Memory B cell (primary cell): ENCODE measurements at places on chromosomes 2 and 18.

DNA sequence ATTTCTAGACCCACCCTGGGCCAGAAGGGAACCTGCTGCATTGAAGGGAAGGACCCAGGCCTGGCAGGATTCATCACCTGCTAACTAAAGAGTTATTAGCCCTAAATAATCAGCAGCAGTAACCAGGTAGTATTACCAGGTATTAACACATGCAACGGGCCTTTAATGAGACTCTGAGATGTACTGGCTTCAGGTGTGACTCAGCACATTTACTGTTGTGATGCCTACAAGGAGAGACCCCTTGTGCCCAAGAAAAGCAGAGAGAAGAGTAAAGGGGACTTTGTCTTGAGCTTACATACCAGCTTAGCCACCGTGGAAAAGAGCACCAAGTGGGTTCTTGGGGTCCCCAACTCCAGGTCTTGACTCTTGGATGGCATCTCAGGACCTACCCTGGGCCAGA, 243.1 kb upstream of the SLC39A10 start:
- DNase-seq, result no peak

- DNase-seq, result no peak
Observed at GRCh38 chr2:68799140-68800026, 64.8 kb downstream of the ARHGAP25 start.

- DNase-seq, result no peak
Observed at GRCh38 chr2:37776487-37776886, 105.0 kb upstream of the CDC42EP3 start.

- DNase-seq, result no peak
Observed at GRCh38 chr2:121858847-121859246, 103.4 kb downstream of the TSN start.

GRCh38 chr2:11602563-11603204, 67.3 kb downstream of the NTSR2 start:
- no peak for DNase-seq

DNA sequence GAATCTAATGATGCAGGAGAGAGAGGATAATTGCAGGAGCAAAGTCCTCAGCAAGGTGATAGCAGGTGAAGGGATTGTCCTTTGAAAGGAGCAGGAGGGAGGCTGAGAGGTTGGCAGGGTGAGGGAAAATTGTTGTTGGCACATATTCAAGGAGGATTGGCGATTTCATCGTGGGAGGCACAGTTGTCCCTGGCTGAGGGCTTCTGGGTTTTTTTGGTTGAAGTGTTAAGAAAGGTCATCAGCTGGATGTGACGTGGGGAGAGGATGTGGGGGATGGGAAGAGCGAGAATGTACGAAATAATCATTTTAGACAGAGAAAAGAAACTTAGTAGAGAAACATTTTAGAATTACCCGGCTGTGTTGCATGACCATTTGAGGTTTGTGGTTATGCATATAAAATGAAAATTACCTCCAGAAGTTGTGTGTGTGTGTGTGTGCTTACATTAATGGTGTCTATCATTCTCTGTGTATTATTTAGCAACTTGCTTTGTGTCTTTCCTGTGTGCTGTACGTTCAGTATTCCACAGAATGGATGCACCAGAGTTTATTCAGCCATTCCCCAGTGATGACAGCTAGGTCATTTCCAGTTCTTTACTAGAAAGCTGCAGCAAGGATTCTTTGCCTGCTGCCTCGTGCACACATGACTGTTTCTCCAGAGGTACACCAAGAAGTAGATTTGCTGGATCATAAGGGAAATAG, 67.6 kb downstream of the SDC1 start:
- DNase-seq, result no peak

- DNase-seq, result no peak
Observed at GRCh38 chr2:109644571-109645275, 30.6 kb downstream of the SOWAHC start.

DNA sequence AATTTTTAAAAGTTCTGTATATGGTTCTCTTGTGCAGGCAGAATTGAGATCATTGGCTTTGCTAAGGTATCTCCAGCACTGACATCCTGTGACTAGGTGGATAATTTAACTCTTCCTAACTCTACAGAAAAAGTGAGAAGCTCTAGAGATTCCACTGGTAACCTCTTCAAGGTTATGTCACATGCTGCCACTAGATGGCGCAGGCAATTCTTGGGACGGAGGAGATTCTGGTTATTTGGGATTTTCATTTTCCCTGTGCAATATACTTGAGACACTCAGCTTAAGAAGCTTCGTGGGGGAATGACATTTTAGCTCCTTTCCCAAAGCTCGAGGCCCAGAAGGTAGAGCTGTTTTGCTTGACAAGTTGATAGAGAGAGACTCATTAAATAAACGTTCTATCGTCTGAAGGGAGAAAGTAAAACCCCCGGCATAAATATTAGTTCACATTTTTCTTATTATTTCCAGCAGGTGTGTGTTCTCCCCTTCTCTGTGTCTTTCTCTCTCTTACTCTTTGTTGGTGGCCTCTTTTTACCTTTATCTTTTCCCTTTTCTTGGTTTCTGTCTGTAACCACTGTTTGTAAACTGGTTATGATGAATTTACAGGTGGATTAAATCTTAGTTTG, 26.6 kb upstream of the LANCL1 start:
- DNase-seq, result peak; percentile 25

DNA sequence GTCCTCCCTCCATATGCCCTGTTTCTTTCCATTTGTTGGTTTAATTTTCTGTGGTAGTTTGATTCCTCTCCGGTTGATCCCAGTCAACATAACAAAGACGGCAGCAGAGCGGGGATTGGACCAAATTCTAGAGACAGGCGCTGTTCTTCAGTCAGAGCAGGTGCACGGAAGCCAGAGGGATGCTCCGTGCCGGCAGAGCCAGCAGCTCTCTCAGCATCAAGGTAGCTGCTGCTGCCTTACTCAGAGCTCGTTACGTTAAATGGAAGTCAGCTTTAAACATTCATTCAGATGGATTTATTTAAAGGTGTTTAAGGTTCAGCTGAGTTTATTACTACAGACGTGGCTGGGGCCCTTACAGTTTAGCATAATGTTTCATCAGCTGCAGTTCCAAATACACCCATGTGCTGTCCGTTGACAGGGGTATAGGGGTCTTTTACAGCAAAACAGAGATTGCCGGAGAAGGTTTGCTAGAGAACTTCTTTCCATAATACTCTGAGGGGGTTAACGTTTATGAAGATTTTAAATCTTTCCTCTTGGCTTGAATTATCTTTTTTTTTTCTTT, 497.2 kb upstream of the PIK3C3 start:
- no peak for DNase-seq

- no peak for DNase-seq
Observed at GRCh38 chr2:5969303-5969702, 277.1 kb downstream of the SOX11 start.

DNA sequence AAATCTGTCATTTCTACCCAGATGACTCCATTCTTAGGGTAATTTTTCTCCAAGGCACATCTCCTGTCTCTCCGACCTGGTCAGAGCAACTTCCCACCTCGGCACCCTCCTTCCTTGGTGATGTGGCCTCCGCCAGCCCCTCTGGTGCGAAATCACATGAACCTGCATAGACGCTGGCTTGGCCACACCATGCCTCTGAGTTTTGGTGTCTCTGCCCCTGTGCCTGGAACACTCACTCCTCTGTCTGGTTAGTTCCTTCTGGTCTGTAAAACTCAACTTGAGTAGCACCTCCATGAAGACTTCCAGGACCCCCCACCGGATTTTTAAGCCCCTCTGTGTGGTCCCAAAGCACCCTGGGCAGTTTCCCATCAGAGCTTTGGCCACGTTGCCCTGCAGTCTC, 83.2 kb upstream of the OTOS start:
- DNase-seq, result no peak

DNA sequence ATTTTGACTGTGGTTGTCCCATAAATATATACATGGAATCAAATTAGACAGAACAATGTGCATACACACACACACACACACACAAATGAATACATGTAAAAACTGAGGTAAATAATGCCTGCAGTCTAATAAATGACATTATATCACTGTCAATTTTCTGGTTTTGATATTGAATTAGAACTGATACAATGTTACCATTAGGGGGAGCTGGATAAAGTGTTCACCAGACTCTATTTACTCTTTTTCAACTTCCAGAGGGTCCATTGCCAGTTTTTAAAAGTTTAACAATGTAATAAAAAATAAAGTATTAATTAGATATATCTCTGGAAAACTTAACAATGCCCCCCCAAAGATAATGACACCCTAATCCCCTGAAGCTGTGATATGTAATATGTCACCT, 1666.8 kb upstream of the TMEFF2 start:
- no peak for DNase-seq

GRCh38 chr2:185511925-185512324, 226.7 kb upstream of the FSIP2 start:
- DNase-seq, result no peak

GRCh38 chr2:147850838-147851237, 6.0 kb downstream of the ACVR2A start:
- no peak for DNase-seq

DNA sequence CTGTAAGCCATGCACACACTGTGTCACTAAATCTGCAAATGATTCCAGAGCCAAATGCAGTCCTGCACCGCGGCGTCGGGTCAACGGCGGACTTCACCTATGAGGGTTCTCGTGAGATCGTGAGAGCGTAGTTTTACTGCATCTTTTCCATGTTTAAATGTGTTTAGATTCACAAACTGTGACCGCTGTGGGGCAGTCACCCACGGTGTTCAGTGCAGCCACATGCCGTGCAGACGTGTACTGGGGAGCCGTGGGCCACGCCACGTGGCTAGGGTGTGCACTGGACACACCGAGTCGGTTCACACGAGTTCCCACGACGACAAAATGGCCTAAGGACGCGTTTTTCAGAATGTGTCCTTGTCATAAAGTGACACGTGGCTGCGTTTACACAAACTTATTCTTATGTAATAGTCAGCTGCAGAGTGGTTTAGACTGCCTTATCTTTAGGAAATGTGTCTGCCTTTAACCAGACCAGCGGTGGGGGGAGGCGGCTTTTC, 34.1 kb downstream of the NFATC1 start:
- DNase-seq, result no peak

- DNase-seq, result no peak
Observed at GRCh38 chr2:46632349-46632748, 153.0 kb downstream of the TMEM247 start.

DNA sequence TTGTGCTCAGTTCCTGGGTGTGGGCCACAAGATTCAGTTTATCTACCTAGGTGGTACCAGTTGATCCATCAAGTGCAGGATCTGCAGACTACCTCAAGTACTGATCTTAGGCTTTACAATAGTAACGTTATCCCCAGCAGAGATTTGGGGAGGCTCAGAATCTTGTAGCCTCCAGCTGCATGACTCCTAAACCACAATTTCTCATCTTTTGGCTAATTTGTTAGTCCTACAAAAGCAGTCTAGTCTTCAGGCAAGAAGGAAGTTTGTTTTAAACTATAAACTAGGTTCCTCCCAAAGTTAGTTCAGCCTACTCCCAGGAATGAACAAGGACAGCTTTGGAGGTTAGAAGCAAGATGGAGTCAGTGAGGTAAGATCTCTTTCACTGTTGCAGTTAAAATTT, 213.5 kb upstream of the PIEZO2 start:
- DNase-seq, result no peak

GRCh38 chr2:151297882-151298281, 8.4 kb upstream of the NMI start:
- no peak for DNase-seq

DNA sequence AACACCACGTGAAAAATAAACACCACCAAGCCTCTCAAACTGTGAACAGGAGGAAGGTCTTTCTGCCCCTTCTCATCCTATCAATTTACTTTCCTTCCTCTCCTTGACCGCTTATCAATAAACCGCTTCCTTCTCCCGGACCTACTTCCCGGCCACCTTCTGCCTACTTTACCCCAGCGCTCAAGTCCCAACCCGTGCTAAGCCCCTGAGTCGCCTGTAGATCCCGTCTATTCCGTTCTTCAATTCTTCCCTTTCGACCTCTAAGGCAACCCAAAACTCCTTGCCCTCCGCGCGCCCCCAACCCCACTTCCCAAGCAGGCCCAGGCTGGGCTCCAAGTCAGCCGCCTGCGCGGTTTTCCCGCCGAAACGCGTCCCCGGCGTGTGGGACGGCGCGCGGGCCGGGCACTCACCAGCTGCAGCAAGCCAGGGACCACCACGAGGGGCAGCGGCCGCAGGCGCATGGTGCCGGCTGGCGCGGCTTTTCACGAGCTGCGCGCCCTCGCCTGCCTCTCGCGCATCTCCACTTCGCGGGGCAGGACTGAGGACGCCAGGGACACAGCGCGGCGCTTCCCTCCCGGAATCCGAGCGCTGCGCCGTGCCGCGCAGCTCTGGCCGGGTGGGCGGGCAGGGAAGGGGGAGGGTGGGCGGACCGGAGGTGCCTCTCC, at the start of gene NXPH2:
NXPH2 (minus strand) TSS at position 610 of the 665 bp plus-strand sequence; CDS start at position 461, 149 bp downstream.
- DNase-seq, result no peak

GRCh38 chr2:230184727-230185578, 34.8 kb downstream of the SP110 start:
- no peak for DNase-seq

DNA sequence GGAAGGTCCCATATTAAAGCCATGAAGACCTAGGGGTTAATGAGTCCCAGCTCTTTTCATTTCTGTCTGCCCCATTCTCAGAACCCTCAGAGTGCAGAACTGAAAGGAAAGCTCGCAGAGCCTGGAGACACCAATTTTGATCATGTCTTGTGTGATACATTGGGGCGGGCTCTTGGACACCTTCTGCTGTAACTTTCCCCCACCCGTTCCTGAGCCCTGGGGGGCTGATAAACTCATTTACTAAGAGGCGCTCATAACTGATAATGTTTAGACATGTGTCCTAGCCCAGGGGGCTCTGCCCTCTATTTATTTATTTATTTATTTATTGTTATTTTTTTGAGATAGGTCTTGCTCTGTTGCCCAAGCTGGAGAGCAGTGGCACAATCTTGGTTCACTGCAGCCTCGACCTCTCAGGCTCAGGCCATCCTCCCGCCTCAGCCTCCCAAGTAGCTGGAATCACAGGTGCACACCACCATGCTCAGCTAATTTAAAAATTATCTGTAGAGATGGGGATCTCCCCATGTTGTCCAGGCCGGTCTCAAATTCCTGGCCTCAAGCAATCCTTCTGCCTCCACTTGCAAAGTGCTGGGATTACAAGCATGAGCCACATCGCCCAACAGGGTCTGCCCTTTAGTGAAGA, 72.4 kb upstream of the HAAO start:
- no peak for DNase-seq

DNA sequence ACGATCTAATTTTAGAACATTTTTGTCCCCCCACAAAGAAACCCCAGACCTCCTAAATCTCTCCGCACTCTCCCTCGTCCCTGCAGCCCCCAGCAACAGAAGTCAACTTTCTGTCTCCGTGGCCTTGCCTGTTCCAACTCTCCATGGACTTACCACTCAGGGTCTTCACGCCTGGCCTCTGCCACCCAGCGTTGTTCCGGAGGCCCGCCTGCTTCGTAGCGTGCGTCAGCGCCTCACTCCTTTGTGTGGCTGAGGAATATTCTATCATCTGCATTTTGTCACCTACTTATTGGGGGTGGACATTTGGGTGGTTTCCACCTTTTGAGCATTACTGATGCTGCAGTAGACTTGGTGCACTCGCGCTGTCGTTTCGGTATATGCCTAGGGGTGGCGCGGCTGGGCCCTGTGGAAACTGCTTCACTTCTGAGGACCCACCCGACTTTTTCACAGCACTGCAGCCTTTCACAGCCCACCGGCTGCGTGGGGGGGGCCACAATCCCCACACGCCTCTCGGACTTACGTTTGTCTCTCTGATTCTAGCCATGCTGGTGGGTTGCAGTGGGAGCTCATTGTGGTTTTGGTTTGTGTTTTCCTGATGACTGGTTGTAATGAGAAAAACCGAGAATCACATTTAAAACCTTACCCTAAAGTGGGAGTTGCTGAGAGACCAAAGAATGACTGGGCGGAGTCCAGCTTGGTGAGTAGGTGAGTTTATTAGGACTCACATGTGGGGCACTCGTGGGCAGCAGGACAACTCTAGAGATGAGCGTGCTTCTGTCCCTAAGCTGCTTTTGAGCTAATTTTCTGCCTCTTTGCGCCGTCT, 1.4 kb upstream of the HSBP1L1 start:
- peak; percentile 64 for DNase-seq
